ENCODE measurements at places on chromosomes 16 and 17. TPM values are rescaled to one million over a fixed set of nuclear protein-coding genes. Genes with fewer than 3 reads are reported as not detected.

The MCRIP2 gene
- 201 TPM for total RNA-seq

The SP2 gene
- 8.3 TPM for total RNA-seq

DNA sequence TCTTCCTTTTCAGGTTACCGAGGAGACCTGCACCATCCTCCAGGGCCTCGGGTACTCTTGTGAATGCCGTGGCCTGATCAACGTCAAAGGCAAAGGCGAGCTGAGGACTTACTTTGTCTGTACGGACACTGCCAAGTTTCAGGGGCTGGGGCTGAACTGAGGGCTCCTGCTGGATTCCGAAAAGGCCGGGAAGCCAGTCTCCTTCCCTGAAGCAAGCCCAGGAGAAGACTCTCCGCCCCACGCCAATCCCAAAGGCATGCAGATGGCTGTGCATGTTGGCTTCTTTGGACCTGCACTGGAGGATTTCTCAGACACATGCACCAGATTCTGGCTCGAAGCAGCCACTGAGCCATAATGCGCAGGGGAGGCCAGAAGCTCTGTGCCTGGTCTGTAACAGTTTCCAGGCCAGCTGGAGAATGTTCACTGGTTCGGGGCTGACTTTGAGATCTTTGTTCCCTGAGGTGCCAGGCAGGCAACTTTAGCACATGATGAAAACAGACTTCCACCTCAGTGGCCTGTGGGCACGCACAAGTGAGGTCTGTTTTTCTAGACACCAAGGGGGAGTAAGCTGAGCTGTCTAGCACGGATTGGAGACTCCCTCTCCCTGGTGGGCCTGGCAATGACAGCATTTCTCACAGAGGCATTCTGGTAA lies 49.1 kb downstream of the ADCY7 start:
- peak overlapping the region; percentile 32 for H3K27ac ChIP-seq
- no peak overlapping the region for H3K4me3 ChIP-seq
- peak; percentile 5 for DNase-seq
- peaks cover 36% of the 10 kb centered on the region for H3K36me3 ChIP-seq
- H3K4me1 ChIP-seq, result no peaks in the 10 kb centered on the region
- no peaks in the 10 kb centered on the region for H3K27me3 ChIP-seq

The CMTM1 gene
- total RNA-seq, result 4.0 TPM

DNA sequence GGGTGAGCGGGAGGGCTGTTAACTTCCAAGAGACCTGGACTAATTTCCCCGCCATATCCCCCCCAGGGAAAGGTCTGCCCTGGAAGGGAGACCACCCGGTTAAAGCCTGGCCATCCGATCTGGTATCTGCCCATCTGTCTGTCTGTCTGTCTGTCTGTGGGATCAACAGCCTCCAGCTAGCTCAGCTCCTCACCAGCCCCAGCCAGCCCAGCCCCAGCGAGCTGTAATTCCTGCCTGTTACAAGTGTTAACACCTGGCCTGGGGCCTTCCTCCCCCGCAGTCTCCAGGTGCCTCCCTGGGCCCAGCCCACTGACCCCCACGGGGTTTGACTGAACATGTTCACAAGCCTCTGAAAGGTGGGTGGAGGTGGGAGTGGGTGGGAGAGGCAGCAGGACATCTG lies 4.0 kb downstream of the WNT3 start:
- no peak overlapping the region for H3K27ac ChIP-seq
- no peak overlapping the region for H3K4me3 ChIP-seq
- DNase-seq, result no peak
- no peaks in the 10 kb centered on the region for H3K36me3 ChIP-seq

DNA sequence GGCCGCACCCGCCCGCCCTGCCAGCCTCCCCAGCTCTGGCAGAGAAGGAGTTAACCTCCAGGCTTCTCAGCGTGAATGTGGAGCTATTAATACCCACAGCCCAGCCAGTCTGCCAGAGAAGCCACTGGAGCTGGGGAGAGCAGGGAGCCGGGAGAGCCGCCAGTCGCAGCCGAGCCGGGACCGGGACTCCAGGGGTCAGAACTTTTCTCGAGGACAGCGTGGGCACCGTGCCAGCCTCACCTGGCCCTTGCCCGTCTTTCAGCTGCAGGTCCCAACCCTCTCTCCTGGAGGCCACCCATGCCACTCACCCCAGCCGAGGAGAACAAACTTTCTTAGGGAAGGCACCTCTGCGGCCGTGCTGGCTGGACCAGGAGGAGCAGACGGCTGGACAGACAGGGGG lies 33.8 kb upstream of the SBK1 start:
- H3K4me3 ChIP-seq, result no peak overlapping the region
- no peaks in the 10 kb centered on the region for H3K4me1 ChIP-seq

DNA sequence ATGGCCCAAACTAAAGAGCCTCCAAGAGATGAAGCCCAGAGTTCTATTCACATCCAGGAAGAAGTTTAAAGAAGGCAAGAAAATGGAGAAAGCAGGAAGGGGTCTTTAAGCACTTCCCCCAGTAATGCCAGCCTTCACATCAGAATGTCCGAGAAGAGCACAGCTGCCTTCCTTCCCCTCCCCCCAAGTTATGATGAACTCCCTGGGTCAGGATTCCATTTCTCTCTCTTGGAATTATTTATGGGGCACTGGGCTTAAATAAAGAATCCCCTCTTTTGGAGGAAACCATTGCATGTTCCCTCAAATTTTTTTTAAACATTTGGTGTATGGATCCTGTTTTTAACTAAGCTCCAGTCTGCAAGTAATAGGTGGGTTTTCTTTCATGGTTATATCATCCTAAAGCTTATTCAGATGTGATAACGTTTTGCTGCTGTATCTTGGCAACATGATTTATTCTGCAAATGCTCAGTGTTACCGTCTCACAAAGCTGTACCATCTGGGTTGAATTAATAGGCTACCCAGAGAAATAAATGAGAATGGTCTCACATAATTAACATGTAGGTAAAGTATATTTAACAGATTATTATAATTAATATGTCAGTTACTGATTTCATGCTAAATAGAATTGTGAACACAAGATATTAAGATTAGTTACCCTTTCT lies 160.9 kb upstream of the TOX3 start:
- no peak overlapping the region for H3K4me3 ChIP-seq
- H3K36me3 ChIP-seq, result no peaks in the 10 kb centered on the region
- no peaks in the 10 kb centered on the region for H3K4me1 ChIP-seq
- no peak for DNase-seq
- H3K27ac ChIP-seq, result no peak overlapping the region

DNA sequence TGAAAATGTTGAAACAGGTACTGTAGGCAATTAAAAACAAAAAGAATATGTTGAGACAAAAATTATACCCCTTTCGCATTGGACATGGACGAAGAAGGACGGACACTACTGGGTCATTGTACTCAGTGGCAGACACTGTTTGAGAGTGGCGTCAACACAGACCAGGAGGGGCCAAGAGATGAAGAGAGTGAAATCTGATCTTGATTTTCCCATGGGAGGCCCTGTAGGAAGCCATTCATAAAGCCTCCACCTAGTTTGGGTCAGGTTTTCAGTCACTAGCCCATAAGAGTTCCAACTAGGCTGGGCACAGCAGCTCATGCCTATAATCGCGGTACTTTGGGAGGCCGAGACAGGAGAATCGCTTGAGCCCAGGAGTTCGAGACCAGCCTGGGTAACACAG lies 23.6 kb upstream of the SMURF2 start:
- no peak overlapping the region for H3K27ac ChIP-seq
- no peak for DNase-seq
- no peaks in the 10 kb centered on the region for H3K27me3 ChIP-seq
- no peaks in the 10 kb centered on the region for H3K36me3 ChIP-seq
- no peaks in the 10 kb centered on the region for H3K4me1 ChIP-seq

The SLC6A2 gene
- not detected for total RNA-seq

GRCh38 chr17:52721910-52722309 lies 563.4 kb upstream of the CA10 start:
- H3K36me3 ChIP-seq, result no peaks in the 10 kb centered on the region
- DNase-seq, result no peak
- no peaks in the 10 kb centered on the region for H3K4me1 ChIP-seq
- H3K4me3 ChIP-seq, result no peak overlapping the region

DNA sequence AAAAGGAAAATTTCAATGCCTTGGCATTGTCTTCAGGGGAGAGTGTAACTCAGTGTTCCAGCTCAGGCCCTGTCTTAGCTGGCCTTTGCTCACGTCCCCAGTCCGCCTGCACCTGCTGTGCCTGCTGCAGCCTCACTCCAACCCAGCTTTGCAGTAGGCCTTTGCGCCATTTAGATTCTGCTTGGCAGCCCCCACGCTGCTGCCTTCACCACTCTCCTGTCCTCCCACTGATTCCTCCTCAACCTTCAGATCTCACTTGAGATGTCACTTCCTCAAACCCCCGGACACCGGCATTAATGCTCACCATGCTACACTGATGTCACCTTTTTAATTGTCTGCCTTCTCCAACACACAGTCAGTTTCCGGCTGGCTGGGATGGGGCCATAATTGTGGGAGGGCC lies 166.2 kb downstream of the SHISA9 start:
- no peaks in the 10 kb centered on the region for H3K27me3 ChIP-seq
- no peak overlapping the region for H3K4me3 ChIP-seq
- no peak for DNase-seq
- H3K4me1 ChIP-seq, result no peaks in the 10 kb centered on the region
- no peaks in the 10 kb centered on the region for H3K36me3 ChIP-seq

The AOC3 gene
- total RNA-seq, result 16.2 TPM

DNA sequence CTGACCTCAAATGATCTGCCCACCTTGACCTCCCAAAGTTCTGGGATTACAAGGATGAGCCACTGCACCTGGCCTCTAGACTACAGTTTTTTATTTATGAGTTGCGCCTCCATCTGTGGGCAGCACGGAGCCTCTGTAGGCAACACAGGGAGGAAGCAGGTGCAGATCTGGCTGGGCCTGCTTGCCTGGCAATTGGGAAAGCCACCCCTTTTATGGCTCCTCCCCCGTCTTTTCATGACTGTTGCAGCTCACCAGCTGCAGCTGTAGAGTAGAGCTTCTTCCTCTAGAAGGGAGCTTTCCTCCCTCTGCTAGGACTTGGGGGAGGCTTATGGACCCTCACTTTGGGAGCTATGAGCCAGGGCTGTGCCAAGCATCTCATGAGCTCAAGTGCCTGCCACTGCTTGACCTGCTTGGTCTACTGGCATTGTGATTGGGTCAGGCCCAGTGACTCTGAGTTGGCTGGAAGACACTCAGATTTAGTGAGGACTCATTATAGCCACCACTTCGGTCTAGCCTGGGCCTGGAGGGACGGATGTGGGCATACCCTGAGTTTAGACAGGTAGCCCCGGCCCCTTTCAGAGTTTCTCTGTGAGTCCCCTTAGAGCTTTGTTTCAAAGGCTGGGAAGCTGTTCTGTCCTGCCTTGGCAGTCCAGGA lies 6.9 kb upstream of the SLC7A6 start:
- H3K4me1 ChIP-seq, result peaks cover 30% of the 10 kb centered on the region
- peak; percentile 63 for DNase-seq
- no peak overlapping the region for H3K4me3 ChIP-seq

- H3K4me3 ChIP-seq, result no peak overlapping the region
- no peaks in the 10 kb centered on the region for H3K36me3 ChIP-seq
- no peaks in the 10 kb centered on the region for H3K4me1 ChIP-seq
- no peak overlapping the region for H3K27ac ChIP-seq
- H3K27me3 ChIP-seq, result no peaks in the 10 kb centered on the region
- DNase-seq, result no peak
Measured at GRCh38 chr17:3026856-3027751, 36.3 kb downstream of the OR1D5 start.

- H3K4me1 ChIP-seq, result peaks cover 11% of the 10 kb centered on the region
- no peak for DNase-seq
- H3K36me3 ChIP-seq, result no peaks in the 10 kb centered on the region
- H3K4me3 ChIP-seq, result no peak overlapping the region
- no peaks in the 10 kb centered on the region for H3K27me3 ChIP-seq
Measured at GRCh38 chr16:49617016-49617629, 238.8 kb downstream of the ZNF423 start.

DNA sequence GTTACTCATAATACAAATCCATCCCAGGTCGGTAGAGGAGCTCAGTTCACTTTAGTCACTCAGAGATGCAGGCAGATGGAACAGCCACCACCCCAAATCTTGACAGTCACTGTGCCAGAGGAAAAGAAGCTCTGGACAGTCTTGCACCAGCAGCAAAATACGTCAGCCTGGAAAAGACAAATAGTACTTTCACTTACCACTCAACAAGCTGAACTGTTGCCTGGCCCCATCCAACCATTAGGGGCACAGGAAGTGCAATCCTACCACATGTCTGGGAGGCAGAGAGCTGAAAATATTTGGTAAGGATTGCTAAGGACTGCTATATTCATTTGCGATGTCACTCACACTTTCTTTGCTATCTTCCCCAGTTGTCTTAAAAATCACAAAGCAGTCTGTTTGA lies 239.1 kb upstream of the TOX3 start:
- H3K36me3 ChIP-seq, result no peaks in the 10 kb centered on the region
- H3K4me1 ChIP-seq, result no peaks in the 10 kb centered on the region
- no peaks in the 10 kb centered on the region for H3K27me3 ChIP-seq
- H3K27ac ChIP-seq, result no peak overlapping the region
- H3K4me3 ChIP-seq, result no peak overlapping the region

The CDH8 gene
- not detected for total RNA-seq

GRCh38 chr16:1734123-1734522 lies 28.1 kb downstream of the MAPK8IP3 start:
- no peak overlapping the region for H3K27ac ChIP-seq
- H3K27me3 ChIP-seq, result no peaks in the 10 kb centered on the region
- no peaks in the 10 kb centered on the region for H3K4me1 ChIP-seq
- H3K36me3 ChIP-seq, result no peaks in the 10 kb centered on the region
- no peak for DNase-seq

The CCL16 gene
- total RNA-seq, result not detected

DNA sequence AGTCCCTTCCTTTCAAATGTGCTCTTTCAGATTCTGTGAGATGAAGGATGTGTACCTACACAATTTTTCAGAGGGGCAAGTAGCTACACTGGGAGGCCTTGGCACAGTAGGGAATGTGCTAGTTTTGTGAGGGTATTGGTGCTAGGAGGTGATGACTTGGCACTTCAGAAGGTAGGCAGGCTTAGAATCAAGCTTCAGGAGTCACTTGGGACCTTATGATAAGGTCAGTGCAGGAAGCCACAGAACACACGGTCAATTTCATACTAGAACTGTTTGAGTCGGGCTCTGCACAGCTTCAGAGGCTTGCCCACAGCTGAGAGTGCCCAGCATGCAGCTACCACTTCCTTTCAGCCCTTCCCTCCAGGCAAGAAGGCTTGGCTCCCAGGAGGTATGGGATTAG lies 6.1 kb downstream of the CMTM1 start:
- H3K27ac ChIP-seq, result no peak overlapping the region
- H3K4me1 ChIP-seq, result no peaks in the 10 kb centered on the region
- no peak for DNase-seq
- H3K27me3 ChIP-seq, result peaks cover 3% of the 10 kb centered on the region

GRCh38 chr17:78723001-78723796 lies 58.9 kb downstream of the CYTH1 start:
- peak; percentile 41 for DNase-seq
- H3K36me3 ChIP-seq, result no peaks in the 10 kb centered on the region
- H3K4me1 ChIP-seq, result peaks cover 65% of the 10 kb centered on the region
- peak overlapping the region; percentile 75 for H3K27ac ChIP-seq
- peak overlapping the region; percentile 8 for H3K4me3 ChIP-seq
